GM04504 (cell line): ENCODE measurements at places on chromosomes 16 and 17.

DNA sequence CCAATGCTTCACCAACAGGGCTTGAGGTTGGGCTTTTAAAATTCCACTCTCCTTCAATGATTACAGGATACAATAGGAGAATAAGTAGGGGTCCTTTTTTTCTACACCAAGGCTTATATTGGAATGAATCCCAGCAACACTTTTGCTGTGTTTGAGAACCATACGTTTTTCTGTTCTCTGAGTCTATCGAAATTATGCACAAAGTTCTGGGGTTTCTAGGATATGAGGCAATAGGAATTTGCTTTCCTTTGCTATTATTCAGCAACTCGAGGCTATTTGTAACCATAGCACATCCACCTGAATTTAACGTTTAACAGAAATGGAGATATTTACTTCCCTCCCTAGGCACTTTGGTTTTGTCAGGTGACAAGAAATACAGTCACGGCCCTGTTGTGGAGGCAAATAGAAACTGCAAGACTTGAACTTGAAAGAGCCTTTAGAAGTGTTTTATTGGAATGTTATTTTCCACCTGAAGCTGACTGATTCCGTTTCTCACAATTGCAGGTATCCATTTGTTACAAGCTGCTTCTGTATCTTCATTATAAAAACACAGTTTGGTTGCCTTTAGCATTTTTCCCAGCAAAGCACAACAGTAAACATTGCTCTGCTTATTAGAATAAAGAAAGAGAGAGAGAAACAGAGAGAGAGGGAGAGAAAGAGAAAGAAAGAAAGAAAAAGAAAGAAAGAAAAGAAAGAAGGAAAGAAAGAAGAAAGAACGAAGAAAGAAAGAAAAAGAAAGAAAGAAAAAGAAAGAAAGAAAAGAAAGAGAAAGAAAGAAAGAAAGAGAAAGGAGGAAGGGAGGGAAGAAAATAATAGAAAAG lies 109.6 kb downstream of the HS3ST3A1 start:
- no peak for DNase-seq

DNA sequence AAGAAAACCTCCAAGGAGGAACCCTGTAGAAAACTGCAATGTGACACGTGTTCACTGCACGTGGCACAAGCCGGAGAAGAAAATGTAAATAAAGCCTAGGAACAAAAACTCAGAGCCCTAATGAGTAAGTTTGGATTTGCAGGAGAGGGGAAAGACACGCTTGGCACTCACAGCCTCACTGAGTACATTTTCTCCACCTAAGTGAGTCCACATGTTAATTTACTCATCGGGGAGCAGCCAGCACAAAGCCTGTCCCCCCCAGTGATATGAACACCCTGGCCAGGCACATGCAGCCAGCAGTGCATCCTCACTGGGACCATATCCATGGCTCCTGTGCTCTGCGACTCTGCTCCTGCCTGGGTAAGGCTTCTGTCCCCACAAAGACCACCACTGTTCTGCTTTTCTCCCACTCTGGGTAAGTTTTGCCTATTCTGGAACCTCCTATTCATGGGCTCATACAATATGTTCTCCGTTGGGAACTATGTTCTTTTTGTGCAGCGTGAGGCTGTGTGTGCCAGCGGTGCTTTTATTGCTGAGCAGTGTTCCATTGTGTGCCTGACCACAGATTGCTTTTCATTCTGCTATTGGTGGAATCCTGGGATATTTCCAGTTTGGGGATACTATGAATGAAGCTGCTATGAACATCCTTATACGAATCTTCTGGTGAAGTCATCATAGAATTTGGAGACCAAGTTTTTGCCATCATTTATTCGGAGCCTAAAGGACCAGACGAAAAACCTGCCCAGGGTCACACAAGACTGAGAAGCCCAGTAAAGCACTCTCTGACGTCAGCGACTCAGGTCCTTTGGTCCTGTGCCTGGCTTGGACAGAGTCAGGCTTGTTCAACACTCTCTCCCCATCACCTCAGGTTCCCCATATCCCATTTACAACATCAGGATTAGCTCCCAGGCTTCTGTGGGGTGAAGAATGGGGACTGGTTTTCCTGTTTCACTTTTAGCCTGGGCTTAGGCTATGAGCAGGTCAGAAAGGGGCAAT lies 53.3 kb downstream of the RNF112 start:
- no peak for DNase-seq

DNA sequence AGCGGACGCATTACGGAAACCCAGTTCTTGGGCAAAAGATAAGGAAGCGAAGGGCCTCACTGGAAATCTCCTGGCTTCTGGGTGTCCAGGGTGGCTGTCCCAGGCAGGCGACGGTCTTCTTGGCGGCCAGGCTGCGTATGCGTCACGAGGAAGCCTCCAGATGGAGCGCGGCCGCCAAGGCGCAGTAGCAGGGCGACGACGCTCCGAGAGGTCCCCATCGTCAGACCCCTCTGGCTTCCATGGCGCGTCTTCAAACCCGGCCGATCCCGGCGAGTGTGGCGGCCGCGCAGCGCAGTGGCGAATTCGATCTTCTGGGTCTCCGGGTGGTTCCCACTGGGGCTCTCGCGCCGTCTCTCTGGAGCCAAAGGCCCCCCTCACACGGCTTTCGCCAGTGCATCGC lies 13.8 kb upstream of the ANKRD40CL start:
- DNase-seq, result no peak

GRCh38 chr16:75460446-75460845 lies 4.0 kb downstream of the TMEM170A start:
- DNase-seq, result no peak

GRCh38 chr17:16918443-16918842 lies 53.5 kb downstream of the TNFRSF13B start:
- no peak for DNase-seq

GRCh38 chr16:85584267-85584666 lies 28.9 kb upstream of the GSE1 start:
- DNase-seq, result no peak
